Activated naive CD4-positive, alpha-beta T cell treated with anti-CD3 and anti-CD28 coated beads for 36 hours (primary cell): ENCODE measurements at places on chromosomes 5 and 9. TPM values are rescaled to one million over a fixed set of nuclear protein-coding genes. Genes with fewer than 3 reads are reported as not detected.

Gene ZNF169
- 5.1 TPM for total RNA-seq

Gene SMIM23
- not detected for total RNA-seq

Gene HRH2
- total RNA-seq = 10.0 TPM

DNA sequence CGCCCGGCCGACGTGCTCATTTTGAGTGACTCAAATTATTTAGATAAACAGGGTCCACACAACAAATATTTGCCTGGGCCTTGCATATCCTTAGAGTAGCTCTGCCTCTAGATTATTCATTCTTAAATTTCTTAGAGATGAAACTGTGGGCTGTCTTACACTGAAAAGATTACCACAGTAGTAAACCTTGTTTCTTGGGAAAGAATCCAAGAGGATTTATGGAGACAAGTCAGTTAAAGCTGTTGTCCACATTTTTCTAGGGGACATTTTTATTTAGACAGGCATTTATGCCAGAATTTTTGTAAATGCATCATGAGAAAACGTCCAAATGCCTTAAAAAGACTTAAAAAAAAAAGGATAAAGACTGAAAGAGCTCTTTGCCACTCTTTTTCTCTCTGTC is 32.6 kb upstream of the RANBP3L start:
- peaks cover 7% of the 10 kb centered on the region for H3K27me3 ChIP-seq
- H3K27ac ChIP-seq = no peak overlapping the region
- no peaks in the 10 kb centered on the region for H3K36me3 ChIP-seq
- H3K4me1 ChIP-seq = no peaks in the 10 kb centered on the region

- H3K27ac ChIP-seq = no peak overlapping the region
- DNase-seq = no peak
- H3K27me3 ChIP-seq = no peaks in the 10 kb centered on the region
- no peaks in the 10 kb centered on the region for H3K4me1 ChIP-seq
- no peaks in the 10 kb centered on the region for H3K36me3 ChIP-seq
- H3K4me3 ChIP-seq = no peak overlapping the region
Measured at GRCh38 chr5:110256298-110256697, 470.2 kb downstream of the TMEM232 start.

DNA sequence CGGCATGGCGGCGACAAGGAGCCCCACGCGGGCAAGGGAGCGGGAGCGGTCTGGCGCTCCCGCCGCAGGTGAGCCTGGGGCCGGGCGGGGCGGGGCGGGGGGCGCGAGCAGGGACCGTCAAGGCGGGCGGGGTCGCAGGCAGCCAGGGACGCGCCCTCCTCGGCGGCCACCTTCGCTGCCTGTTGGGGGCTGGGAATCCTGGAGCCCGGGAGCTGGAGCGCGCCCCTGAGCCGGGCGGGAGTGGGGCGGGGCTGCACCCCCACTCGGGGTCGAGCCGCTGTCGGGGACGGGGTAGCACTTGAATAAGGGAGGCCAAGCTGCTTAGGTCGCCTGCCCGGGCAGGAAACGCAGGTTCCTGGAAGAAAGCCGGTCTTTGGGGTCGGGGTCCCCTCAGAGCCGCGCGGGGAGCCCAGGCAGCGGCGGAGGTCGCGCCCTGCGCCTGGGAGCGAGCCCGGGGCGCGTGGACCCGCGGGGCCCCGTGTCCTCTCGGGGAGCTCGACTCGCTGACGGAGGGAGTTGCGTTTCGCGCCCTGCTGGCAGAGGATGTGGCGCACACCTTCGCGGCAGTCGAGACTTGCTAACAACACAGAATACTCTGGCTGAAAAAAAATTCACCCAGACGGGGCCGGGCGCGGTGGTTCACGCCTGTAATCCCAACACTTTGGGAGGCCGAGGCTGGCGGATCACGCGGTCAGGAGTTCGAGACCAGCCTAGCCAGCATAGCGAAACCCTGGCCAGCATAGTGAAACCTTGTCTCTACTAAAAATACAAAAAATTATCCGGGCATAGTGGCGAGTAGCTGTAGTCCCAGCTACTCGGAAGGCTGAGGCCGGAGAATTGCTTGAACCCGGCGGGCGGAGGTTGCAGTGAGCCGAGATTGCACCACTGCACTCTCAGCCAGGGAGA is 552 bp downstream of the OTULINL start:
- peak overlapping the region; percentile 75 for H3K4me3 ChIP-seq
- H3K4me1 ChIP-seq = peaks cover 30% of the 10 kb centered on the region
- peaks cover 2% of the 10 kb centered on the region for H3K27me3 ChIP-seq
- DNase-seq = peak; percentile 88
- H3K27ac ChIP-seq = peak overlapping the region; percentile 70
- H3K36me3 ChIP-seq = no peaks in the 10 kb centered on the region
